ENCODE measurements at places on chromosomes 5 and 9.

DNA sequence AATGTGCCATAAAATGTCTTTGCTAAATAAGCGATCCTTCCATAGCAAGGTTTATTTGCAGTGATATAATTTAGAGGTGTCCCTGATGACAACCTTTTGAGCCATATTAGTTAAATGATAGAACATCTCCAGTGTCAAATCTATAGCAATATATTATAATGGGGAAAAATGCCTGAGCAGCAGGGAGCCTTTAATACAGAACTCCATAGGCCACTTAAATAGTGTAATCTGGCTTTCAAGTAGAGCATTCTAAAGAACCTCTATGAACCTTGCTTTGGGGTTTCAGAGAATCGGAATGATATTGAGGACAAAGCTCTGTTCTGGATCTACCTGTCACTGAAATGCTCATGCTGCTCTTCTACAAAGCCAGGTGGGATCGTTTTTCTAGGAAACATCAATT, 96.7 kb upstream of the MEF2C start:
- DNase-seq, result no peak

DNA sequence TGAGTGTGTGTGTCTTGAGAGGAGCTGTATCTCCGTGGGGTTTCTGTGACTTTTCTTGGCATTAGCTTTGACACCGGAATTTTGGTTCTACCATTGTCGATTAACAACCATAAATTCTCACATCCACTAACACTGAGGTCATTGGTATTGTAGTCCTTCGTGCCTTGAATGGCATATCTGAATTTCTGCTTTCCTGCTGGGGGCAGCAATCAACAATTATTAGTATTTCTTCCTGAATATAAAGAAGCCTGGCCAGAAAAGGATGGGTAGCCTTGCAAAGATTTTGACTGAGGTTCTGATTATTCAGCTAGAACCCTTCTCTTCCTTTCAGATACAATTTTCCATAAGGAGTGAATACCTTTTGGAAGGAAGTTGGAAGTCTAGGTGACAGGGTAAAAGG, 33.5 kb upstream of the SHOC1 start:
- DNase-seq, result no peak

GRCh38 chr9:72141484-72141883, 7.8 kb upstream of the GDA start:
- no peak for DNase-seq

DNA sequence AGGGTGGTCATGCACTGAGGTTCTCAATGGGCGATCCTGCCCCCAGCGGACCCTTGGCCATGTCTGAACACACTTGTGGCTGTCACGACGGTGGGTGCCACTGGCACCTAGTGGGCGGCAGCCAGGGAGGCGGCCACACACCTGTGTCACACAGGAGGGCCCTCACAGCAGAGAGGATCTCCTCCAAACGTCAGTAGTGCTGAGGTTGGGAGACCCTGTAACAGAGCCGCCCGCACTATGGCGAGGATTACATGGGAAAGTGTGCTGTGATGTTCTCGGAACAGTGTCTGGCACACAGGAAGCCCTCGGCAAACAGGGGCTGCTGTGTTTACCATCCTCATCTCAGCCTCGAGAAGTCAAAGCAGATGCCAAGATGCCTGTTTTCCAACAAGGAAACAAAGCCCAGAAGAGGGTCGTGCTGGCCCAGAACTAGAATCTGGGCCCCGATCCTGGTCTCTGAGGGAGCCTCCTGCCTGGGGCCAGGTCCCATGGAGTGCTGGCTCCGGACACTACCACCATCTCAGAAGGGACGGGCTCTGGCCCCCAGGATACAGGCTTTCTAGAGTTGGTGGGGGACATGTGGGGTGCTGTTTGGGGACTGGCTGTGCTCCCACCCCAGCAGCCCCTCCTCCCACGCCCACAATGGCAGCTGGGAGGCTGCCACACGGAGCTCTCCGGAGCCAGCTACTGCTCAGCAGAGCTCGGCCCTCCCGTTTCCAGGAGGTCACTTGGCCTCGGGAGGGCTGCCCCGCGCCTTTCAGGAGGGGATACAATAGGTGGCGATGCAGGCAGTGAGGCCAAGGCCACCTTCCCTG, 48.2 kb downstream of the DBH start:
- no peak for DNase-seq

DNA sequence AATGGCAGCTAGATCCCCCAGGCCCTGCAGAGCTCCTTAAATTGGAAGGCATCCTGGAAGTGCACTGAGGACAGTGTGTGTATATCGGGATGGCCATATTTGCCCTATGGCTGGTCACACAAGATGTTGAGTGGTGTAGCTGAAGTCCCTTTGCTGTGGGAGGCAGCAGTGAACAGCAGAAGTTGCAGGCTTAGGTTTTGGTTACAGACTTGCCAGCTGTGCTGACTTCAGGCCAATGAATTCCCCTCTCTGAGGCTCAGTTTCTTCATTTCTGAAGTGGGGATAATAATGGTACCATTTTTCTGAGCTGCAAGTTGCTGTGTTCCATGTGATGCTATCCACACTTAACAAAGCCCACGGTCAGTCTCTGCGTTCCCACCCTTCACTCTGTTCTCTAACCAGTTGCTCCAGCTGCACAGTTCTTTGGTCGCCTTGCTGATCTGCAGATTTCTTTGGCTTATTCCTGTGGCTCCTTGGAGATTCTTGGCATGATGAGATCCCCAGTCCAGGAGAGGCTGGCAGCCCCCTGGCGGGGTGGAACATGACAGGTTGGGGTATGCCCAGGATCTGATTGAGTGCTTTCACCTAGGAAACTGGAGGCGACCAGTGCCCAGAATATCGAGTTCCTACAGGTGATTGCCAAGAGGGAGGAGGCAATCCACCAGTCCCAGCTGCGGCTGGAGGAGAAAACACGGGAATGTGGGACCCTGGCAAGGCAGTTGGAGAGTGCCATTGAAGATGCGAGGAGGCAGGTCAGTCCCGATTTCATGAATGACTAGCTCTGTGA, 6.5 kb upstream of the GLE1 start:
- DNase-seq, result no peak

DNA sequence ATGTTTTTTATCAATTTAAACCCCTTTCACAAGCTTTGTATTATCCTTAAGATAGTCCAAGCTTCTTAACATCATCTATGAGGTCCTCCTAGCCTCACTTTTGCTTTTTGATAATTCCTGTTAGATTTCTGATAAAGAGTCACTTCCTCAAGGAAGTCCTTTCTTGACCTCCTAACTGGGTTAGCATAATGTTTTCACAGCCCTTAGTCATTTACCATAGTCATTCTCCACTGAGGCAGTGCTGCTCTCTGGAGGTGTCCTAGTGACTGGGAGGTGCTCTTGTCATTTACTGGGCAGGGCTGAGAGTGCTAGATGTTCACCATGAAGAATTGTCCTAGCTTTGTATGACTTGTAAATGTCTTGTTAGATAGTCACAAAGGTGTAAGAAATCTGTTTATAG, 26.4 kb downstream of the TNPO1 start:
- DNase-seq, result no peak

DNA sequence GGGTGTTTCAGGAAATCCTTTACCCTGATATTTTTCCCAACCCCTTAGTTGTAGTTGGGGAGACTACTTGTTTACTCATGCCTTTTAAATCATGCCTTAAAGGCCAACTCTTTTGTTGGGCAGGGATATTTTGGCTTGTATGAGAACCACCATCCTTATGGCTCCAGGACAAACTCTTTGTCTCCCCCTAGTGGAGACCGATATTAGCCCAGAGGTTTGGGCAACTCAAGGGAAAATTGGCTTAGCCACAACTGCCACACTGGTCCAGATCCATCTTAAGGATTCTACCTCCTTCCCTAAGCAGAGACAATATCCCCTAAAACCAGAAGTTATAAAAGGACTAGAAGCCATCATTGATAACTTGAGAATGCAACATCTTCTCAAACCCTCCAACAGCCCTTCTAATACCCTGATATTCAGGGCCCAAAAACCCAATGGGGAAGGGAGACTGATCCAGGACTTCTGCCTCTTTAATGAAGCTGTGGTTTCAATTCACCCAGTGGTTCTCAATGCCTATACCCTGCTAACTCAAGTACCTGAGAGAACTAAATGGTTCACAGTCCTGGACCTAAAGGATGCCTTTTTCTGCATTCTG, 100.9 kb upstream of the HCN1 start:
- no peak for DNase-seq

DNA sequence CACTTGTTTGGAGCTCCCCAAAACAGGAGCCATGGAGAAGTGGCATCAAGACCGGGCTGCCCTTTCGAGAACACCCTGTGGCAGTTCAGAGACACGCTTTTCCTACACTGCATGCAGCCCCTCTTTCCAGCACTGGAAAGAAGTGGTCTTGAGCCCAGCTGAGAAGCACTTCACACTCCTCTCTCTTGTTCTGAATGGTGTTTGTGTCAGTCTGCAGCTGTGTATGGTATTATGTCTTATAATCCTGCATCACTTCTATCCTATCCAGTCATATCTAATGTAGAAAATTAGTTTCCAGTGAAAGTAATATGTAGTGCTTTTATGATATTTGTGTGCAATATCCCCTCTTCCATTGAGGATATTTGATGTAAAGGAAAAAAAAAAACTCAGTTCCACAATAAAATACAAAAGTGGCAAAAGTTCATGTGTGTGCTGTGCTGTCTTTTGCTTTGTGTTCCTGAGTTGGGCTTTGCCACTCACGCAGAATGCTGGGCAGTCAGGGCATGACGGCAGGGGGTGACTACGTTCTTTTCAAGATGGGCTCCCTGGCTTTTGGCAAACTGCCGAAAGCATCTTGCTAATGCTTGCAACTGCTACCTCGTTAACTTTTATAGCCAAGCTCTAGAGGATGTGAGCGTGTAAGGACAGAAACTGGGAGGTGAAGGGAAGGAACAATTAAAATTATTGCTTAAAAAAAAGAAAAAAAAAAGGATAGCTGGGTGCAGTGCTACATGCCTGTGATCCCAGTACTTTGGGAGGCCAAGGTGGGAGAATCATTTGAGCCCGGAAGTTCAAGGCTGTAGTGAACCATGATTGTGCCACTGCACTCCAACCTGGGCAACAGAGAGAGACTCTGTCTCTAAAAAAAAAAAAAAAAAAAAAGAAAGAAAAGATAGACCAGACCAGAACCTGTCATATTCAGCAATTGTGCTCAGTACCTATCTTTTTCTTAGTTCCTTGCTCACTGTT, 102.2 kb downstream of the MAP1B start:
- DNase-seq, result no peak

Measured in stimulated activated CD8-positive, alpha-beta memory T cell treated with anti-CD3 and anti-CD28 coated beads, Interleukin-2, amount 100 ng/mL, for 48 hours (primary cell).